NCI-H187 treated with DMSO at 0.1 percent for 48 hours (cell line): ENCODE measurements at places on chromosomes 2 and 18.

DNA sequence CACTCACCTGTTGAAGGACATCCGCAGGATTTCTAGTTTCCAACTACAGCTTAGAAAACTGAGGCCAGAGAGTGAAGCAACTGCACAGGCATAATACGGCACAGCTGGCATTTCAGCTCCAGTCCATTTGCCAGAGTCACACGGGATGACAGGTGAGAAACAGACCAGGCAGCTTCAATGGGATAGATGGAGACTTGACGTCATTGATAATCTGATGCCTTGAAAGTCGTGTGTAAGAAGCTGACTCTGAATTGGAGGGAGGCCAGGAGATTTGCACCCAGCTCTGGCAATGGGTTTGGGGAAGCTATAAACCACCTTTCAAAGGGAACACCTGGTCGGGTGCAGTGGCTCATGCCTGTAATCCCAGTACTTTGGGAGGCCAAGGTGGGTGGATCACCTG is 12.4 kb upstream of the DNMT3A start:
- DNase-seq: no peak

DNA sequence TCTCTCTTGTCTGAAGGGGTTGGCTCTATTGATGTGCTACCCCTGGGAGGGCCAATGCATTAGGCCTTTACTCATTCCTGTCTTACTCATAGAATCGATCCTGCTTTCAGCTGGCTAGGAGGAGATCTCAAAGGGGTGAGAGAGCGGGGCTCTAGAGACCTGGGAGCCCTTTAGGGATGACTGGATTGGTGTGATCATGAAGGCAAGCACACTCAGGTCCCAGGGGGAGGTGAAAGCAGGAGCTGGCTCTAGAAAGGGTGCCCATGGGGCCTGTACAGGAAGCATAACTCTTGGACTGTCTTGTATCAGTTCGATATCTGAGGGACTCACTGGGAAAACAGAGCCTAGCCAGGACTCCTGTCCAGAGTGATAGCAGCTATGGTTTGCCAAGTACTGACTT is 47.8 kb downstream of the INPP4A start:
- no peak for DNase-seq

DNA sequence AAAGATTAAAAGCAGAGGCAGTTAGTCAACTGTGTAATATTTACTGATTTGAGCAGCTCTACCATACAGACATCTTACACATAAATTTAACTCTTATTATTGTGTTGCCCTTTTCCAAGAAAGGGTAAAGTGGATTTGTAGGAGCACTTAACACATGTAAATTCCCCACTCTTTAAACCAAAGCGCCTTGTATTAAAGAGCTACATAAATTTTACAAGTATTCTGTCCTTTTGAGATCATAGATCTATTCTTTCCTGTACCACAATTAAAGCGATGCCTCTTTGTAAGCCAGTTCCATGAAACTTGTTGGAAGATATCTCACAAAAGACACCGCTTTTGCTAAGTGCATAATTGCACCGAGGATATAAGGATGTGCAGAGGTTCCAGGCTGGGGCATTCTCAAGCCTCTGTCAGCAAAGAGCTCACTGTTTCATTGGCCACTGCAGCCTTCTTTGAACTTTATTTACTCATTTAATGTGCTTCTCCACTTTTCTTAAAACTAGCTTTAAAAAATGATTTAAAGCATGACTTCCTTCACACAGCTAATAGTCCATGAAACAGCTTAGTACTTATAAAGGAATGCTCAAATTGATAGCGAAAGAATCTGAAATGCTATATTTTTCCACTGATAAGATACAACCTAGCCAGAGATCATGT is 520.0 kb upstream of the TCF4 start:
- DNase-seq: peak; percentile 97

- peak; percentile 61 for DNase-seq
These were observed 21.0 kb downstream of the INPP4A start for GRCh38 chr2:98465456-98466226.

DNA sequence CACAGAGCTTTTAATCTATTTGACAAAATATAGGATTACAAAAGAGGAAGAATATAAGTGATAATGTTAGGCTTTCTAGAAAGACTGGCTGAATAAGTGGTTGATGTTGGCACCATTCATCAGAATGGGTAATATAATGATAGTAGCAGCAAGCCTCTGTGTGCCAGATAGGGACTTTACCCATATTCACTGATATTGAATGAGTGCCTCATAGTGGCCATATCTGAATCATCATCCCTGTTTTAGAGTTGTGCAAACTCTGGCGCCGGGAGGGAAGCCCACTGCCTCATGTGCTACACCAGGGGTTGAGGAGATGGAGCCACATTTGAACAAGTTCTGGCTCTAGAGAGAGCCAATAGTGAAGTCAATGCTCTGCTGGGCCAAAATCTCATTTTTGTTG is 368.7 kb upstream of the CRIM1 start:
- DNase-seq: no peak

- no peak for DNase-seq
These were observed 28.2 kb downstream of the CCDC102B start for GRCh38 chr18:68826121-68826520.

DNA sequence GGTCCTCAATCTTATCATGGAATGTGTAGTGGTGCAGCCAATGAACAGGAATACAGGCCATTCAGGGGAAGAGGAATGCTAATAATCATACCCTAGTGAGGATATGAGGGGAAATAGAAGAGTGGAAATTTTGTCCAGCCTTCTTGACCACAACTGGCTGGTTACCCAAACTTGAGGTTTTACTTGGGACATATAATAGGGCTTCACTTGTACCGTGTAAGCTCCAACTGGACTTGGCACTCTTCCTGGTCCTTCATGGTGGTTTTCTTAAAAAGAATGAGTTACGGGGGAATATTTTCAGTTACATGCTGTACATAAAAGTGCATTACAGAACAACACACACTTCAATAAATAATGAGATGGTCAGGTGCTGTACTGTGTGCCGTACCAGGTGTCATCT is 234.9 kb upstream of the RASGRP3 start:
- no peak for DNase-seq

GRCh38 chr2:176129813-176130146 is 275 bp downstream of the HOXD8 start:
- DNase-seq: no peak

DNA sequence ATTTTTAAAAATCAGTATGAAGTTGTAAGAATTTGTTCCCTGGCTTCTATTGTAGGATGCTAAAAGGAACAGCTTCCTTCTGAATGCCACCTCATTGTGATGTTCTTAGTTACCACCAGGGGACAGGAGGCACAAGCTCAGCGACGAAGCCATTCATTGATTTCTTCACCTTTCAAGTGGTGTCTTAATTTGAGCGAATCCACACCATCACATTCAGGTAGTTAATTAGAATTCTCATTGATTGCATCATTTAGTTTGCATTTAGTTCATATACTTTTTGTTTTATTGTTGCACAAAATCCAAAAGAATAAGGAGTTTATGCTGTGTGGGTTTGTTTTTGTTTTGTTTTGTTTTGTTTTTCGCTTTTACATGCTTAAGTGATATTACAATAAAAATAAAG is 23.1 kb downstream of the CYP27C1 start:
- no peak for DNase-seq

- DNase-seq: no peak
These were observed 5.1 kb upstream of the GALNT13 start for GRCh38 chr2:153866595-153866994.

- no peak for DNase-seq
These were observed 238.8 kb downstream of the RNF152 start for GRCh38 chr18:61653823-61654551.
